ENCODE measurements at places on chromosomes 4 and X.

- DNase-seq, result no peak
Measured at GRCh38 chr4:109708990-109709389, 5.7 kb upstream of the CASP6 start.

DNA sequence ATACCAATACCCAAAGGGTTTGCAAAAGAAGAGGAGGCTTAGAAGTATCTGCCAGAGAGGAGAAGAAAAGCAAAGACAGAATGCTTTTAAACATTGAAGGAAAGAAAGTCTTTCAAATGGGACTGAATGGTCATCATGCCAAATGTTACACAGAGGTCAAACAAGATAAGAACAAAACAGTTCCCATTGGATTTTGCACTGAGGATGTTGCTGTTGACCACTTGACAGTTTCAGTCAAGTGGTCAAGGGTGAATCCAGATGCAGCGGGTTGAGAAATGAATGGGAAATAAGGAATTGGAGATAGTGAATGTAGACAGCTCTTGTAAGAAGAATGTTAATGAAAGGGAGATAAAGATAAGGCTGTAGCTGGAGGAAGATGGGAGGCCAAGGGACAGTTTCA, 64.8 kb upstream of the FGG start:
- DNase-seq, result no peak

GRCh38 chr4:41930139-41930831, 4.9 kb upstream of the TMEM33 start:
- no peak for DNase-seq

DNA sequence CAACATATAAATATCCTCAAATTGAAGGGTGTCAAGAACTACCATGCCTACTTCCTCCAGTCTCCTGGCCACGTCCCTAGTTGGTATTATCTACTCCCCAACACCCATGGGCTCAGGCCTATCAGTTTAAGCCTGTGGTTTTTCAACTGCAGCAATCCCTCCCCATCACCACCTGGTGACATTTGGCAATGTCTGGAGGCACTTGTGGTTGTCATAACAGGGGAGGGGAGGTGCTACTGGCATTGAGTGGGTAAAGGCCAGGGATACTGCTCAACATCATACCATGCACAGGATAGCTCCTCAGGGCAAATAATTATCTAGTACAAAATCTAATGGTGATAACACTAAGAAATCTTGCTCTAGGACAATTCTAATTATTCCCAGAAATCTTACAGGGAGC, 95.3 kb downstream of the COMMD8 start:
- no peak for DNase-seq

DNA sequence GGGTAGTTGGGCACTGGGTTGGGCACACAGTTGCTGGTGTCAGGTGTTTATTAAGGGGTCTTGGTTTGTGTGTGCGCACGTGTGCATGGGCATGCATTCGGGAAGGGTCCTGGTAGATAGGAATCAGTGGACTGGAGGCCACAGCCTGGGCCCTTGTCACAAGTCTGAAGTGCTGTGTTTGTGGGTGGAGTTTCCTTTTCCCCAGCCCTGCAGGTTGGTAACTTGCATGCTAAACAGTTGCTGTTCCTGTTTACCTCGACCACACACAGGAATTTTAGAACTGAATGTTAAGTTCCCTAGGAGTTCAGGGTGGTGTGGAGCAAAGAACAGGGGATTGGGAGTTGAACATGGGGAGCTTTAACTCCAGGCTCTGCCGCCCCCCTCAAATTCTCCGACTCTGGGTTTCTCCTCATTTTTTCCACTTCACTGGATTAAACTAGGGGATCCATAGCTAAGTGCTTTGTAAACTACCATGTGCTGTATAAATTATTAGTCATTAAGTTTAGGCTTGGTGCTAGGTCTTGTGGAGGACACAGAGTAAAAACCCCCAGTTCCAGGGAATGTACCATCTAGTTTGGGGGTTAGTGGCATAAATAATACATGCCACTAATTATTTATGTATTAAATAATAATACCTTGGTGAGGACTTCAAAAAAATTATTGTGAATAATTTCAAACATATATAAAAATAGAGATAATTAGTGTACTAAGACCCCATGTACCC, 49.0 kb downstream of the STARD8 start:
- DNase-seq, result no peak

DNA sequence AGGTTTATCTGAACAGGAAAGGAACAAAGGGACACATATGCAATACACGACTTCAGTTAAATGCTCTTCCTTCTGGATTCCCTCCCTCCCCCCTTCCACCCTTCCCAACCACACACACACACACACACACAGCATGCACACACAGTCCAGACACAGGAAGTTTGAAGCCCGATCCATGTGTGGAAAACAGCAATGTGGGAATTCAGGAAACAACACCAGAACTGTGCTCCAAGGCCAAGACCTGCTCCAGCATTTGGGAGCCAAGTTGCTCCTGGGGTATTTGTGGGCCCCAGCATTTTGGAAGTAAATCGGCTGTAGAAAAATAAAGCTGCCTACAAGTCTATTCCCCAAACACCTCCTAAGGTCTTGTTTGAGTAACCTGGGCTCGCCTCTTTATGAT, 5.6 kb upstream of the AMOT start:
- DNase-seq, result no peak

- DNase-seq, result no peak
Measured at GRCh38 chrX:7263961-7264360, 116.0 kb upstream of the PUDP start.

GRCh38 chr4:139913398-139913990, 240.5 kb downstream of the MAML3 start:
- DNase-seq, result no peak

- DNase-seq, result no peak
Measured at GRCh38 chr4:42391355-42391664, 6.0 kb upstream of the SHISA3 start.

- no peak for DNase-seq
Measured at GRCh38 chr4:95362906-95363558, 185.7 kb downstream of the UNC5C start.

- DNase-seq, result no peak
Measured at GRCh38 chr4:164894702-164895101, 17.7 kb downstream of the APELA start.

DNA sequence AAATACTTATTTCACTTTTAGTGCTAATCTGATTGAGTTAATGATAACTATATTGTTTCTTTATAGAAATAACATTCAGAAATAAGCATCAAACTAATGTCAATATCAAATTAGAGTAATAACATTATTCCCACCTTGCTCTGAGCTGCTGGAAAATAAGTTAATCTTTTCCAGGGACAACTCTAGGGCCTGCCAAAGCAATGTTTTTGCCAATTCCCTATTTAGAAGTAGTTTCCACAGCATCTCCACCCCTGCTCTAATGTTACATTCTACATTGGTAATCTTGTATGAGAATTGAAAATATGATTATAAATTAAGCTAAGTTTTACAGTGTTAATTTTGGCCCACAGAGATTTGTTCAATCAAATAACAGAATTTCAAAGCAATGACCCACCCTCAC, 68.3 kb downstream of the REELD1 start:
- DNase-seq, result no peak

GRCh38 chrX:46792810-46793188, 33.9 kb upstream of the SLC9A7 start:
- DNase-seq, result no peak

GRCh38 chr4:145879598-145879997, 59.0 kb downstream of the ZNF827 start:
- DNase-seq, result no peak

DNA sequence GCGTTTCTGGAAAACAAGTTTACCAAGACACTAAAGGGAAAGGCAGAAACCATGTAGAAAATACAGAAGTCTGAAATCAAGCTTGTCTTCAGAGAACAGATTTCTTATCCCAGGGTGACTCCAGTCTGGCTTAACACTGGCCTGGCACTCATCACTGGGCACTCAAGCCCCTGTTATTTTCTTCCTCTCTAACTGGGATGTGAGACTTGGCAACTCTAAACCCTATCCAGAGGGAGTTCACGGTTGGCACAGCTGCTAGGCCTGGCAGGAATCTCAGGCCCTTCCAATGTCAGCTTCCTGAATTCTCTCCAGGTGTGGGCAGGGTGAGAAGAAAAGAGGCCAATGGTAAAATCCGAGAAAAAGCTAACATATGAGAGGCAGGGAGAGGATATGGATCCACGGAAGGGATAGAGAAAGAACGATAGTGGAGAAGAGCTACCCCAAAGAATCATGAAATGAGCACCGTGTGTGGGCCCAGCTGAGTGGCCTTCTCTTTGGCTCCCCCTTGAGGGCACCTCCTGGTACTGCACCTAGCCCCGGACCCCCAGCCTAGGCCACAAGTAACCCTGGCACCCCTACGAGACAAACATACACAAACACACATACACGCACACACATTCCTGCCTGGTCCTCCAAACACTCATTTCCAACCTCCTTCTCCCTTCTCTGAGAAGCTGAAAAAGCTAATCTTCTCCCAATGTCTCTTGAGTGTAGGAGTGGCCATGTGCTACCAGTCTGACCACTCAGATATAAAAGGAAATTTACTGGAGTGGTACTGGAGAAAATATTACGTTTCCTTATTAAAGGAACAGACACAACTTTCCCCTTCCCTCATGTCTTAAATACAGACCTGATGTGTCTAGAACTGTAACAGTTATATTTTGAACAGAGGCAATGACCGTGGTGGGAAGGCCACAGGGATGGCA, 16.6 kb upstream of the PTCHD1 start:
- DNase-seq, result peak; percentile 65

- DNase-seq, result no peak
Measured at GRCh38 chr4:78205591-78205990, 148.5 kb downstream of the FRAS1 start.

DNA sequence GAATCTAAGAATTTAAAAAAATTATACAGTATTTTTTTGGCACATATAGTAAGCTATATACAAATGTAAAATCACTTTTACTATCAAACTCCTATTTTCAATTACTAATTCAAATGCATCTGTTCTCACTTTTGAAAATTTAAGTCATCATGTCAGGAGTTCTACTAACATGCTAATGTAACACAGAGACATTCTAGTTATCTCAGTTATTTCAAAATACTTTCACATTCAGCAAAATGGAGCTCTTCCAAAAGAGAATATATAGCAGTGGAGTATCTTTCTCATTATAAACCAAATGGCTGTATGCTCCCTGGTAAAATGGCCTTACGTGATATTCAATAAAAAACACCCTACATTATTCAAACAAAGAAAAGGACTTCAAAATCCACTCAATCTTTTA, 42.3 kb downstream of the RFC1 start:
- no peak for DNase-seq

GRCh38 chrX:71928856-71929255, 18.2 kb downstream of the NHSL2 start:
- no peak for DNase-seq

DNA sequence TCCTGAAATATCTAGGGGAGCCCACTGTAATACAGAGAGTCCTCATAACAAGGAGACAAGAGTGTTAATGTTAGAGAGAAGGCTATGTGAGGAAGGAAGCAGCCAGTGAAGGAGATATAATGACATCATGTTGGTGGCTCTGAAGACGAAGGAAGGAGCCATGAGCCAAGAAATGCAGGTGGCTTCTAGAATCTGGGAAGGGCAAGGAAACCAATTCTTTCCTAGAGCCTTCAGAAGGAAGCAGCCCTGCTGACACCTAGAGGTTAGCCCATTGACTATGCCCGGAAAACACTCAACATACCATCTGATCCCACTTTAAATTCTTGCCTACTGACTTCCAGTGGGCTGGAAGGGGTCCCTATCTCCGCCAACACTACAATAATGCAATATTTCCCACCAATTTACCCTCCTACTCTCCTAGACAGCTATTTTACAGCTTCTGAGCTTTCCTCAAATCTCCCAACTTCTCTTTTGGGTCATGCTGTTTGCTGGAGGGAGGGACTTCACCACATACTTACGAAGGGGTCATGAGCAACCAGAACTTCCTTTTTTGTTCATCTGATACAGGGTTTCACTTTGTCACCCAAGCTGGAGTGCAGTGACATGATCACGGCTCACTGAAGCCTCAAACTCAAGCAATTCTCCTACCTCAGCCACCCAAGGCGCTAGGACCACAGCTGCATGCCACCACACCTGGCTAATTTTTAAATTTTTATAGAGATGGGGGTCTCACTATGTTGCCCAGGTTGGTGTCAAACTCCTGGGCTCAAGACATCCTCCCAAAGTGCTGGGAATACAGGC, 25.2 kb upstream of the G3BP2 start:
- no peak for DNase-seq

GRCh38 chr4:6362896-6363295, 93.2 kb downstream of the WFS1 start:
- peak; percentile 66 for DNase-seq

Measured in activated effector memory CD4-positive, alpha-beta T cell treated with anti-CD3 and anti-CD28 coated beads, Interleukin-2, amount 50 U/mL, for 16 hours (primary cell).